ENCODE measurements at places on chromosomes 6 and 20.

GRCh38 chr6:170147832-170148708, 142.8 kb downstream of the DLL1 start:
- DNase-seq = peak; percentile 24

- peak; percentile 13 for DNase-seq
Measured at GRCh38 chr20:20083807-20084206, 31.5 kb downstream of the CFAP61 start.

DNA sequence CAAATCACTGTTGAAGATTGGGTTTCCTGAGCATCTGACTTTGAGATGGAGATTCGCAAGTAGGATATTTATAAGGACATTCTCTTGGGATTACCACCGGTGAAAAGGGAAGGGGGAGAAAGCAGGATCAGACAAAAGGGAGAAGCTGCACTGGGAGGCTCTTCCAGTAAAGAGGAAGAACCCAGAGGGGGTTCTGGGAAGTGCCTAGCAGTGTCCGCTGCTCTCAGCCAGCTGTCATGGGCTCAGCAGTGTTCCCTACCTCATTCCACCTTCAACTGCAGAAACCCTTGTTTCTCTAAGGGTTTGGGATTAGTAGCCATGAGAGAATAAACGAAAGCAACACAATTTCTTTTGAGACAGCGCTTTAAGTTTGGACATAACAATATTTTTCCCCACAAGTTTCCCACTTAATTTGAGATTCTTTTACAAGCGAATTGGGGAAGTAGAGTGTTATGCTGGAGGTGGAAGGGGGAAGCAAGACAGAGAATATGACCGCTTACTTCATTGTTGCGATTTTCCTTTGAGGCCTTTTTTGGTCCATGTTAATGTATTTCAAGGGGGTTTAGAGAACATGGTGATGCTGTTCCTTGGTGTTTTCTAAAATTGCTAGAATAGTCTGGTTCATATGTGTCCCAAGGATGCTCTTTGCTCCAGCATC, 154.5 kb upstream of the SCGN start:
- no peak for DNase-seq

DNA sequence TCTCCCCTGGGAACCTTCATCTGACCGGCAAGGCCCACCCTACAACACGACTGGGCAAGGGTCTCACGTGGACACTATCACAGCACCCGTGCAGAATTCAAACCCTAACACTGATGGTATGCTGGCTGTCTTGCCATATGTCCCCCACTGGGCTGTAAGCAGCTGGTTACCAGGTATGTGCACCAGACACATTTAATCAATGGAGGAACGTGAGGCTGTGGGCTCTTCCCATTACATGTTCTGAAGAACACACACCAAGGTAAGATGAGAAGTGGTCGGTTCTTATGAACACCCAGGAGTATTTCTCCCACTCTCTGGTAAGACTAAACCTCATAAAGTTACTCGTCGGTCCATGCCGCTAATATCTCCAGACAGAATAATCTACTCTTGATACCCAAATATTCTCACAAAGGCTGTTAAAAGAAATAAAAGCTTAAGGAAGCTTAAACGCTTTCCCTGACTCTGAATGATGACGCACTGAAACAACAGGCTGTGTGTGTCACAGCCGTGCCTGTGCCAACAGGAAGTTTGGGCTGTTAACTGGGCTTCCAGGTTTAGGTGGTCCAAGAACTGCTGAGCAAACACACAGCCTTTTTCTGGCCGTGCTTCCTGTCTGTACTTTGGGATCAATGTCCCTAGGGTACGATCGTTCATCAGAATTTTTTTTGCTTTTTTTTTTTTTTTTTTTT, 75.3 kb downstream of the SLC23A2 start:
- no peak for DNase-seq

- DNase-seq = no peak
Measured at GRCh38 chr6:112305795-112306564, 41.1 kb upstream of the RFPL4B start.

DNA sequence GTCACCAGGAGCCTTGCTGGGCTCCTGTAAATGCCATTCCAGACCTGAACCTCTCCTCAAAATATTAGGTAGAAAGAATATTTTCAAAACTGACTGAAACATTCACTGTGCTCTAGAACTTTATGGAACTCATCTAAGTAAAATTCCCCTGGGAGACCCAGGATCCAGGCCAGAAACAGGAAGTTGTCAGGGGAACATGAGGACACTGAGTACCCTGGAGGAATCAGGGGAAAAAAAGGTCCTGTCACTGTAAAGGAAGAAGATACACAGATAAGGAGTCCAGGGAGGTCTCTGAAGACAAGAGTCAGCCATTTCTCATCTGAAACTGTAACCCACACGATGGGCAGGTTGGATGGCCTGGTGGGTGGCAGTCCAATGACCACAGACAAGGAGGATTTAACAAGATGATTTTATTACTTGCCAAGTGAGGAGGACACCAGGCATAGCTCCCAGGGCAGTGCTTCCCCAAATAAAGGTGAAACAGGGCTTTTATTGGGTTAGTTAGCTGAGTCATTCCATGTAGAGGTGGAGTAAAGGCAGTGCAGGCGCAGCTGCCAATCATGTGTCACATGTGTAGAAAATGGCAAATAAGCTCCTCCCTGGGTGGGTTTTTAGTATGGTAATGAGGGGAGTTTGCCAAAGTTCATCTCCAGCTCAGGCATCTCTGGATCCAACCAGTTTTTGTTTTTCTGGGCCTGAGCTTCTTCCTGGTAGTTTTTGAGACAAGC, 138.5 kb downstream of the RCAN2 start:
- DNase-seq = no peak

GRCh38 chr6:101544286-101544685, 150.8 kb downstream of the GRIK2 start:
- DNase-seq = no peak

DNA sequence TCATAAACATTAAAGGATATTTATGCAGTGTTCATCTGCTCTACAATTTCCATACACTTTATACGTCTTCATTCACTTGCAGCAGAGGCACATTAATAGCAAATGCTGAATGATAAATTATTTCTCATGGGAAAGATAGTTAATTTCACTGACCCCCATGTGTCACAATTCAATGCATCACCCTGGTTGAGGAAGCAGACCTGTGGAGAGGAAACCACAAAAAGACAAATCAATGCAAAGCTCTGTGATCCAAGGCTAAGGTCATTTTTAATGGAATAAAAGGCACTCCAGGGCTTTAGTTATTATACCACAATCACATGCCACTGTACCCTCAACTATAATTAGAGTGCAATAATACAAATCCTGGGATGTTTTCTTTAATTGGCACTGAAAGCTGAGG, 40.3 kb upstream of the TENT5A start:
- no peak for DNase-seq

DNA sequence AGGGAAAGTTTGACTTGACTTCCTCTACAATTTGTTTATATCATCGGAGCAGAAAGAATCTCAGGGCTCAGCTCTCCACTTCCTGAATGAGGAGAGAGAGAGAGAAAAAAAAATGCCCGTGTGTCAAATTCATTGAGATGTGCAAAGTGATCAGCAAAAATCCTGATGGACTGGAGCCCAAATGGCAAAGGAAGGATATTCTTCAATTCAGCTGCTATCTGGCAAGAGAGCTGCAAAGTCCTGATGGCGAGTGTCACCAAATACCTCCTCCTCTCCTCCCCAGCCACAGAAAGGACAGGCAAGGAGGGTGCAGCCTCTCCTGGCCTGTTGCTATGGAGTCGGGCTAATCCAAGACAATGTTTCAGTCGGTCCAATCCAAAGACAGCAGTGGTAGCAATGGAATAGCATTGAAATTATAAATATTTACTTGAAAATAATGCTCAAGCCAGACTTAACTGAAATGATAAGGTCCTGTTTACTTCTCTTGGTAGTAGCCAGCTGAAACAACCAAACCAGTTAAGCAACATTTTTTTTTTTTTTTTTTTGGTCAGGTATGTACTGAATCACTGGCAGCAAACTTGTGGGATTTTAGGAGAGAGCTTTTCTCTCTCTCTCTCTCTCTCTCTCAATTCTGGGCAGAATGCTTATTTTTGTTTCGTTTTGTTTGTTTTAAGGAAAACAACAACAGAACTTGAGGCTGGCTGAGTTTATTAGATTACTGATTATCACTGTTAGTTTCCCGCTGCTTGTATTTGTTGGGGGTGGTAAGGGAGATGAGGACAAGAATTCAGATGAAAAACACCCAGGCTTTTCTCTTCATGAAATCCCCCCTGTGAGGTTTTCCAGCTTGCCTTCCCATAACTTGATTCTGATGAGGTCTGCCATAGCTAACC, 204.2 kb downstream of the BCAS1 start:
- no peak for DNase-seq
